NAMALWA (cell line): ENCODE measurements at places on chromosomes 5 and 9.

DNA sequence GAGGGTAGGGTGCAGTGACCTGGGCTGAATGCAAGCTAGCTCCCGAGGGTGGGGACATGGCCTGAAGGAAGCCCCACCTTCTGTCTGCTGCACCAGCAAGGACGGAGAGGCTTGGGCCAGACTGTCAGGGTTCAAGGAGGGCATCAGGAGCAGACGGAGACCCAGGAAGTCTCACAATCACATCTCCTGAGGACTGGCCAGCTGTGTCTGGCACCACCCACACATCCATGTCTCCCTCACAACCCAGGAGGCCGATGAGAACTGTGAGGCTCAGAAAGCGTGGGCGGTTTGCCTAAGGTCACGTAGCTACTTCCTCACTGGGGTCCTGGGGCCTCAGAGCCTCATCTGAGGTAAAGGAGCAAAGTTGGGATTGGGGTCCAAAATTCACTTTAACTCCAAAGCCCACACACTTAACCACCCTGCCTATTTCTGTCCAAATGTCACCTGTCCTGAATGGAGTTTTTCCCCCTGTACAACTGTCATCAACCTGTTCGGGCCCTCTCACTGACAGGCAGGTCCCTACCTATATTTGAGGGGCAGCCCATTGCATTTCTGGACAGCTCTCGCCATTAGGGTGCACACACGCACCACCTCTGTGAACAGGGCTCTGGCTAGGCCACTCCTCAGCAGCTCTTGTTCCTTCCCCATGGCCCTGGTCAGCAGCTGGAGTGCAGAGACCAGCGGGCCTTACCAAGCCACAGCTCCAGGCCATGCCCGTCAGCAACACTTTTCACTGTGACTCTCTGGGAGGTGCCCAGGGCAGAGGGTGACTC lies 3.4 kb downstream of the IL13 start:
- no peak for DNase-seq

DNA sequence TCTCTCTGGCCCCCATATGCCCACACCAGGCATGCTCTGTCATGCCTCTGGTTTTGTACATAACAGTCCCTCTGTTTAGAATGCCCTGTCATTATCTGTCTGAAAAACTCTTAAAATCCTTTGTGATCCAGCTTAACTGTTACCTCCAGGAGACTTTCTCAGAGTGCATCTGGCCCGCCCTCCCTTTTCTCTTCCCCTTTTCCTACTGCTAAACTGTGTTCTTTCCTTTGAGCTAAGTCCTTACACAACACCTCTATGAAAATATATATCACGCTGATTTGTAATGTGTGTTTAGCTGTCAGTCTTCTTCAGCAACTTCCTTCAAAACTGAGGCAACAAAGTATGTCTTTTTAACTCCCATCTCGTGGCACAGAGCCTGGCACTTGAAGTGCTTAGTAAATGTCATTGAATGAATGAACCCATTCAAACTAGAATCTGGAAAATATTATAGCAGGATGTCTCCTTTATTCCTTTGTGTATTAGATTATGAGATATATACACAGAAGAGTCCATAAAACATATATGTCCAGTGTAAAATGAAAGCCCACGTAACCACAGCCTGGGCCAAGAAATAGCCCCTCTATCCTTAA lies 166.2 kb upstream of the KLF9 start:
- no peak for DNase-seq

DNA sequence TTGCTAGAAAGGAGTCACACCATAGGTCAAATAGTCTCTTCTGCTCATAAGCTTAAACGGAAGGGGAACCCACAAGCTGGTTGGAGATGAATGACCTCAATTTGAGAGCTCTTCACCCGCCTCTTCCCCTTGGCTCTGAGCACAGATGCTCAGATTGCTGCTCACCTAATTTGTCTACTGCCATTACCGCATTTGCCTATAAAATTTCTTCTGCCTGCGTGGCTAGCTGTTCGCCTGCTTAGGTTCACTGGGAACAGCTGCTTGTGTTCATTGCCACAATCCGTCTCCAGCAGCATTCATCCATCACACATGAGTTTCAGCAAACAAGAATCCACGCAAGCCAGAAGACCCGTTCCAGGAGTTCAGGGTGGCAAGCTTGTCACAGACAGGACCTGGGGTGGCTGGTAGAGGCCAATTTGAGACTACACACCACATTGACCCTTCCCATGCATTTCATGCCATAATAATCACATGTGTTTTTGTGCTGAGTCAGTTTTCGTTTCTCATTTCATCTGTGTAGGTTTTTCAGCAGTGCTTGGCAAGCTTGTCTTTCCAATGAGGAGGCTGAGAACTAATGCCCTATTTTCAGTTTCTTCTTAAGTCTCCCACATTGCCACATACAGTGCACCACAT lies 50.2 kb upstream of the DNAH5 start:
- DNase-seq, result peak; percentile 45

- DNase-seq, result peak; percentile 74
Measured at GRCh38 chr5:54234304-54234933, 76.0 kb downstream of the ARL15 start.

- DNase-seq, result no peak
Measured at GRCh38 chr5:149450199-149450598, 71.1 kb upstream of the IL17B start.

DNA sequence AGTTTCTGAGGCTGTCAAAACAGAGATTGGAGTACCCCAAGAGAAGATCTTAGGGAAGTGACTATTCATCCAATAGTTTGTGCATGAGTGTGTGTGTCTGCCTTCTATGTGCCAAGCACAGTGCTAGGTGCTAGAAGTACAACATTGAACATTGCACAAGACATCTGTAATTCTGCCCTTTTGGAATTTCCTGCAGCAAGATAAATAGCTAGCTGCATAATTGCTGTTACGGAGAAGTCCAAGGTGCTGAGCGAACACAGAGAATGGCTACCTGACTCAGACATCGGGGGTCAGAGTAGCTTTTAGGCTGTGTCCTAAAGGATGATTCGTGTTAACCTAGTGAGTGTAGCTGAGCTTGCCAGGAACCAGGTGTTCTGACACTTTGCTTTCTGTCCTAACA lies 44.8 kb downstream of the PAPPA start:
- DNase-seq, result no peak

DNA sequence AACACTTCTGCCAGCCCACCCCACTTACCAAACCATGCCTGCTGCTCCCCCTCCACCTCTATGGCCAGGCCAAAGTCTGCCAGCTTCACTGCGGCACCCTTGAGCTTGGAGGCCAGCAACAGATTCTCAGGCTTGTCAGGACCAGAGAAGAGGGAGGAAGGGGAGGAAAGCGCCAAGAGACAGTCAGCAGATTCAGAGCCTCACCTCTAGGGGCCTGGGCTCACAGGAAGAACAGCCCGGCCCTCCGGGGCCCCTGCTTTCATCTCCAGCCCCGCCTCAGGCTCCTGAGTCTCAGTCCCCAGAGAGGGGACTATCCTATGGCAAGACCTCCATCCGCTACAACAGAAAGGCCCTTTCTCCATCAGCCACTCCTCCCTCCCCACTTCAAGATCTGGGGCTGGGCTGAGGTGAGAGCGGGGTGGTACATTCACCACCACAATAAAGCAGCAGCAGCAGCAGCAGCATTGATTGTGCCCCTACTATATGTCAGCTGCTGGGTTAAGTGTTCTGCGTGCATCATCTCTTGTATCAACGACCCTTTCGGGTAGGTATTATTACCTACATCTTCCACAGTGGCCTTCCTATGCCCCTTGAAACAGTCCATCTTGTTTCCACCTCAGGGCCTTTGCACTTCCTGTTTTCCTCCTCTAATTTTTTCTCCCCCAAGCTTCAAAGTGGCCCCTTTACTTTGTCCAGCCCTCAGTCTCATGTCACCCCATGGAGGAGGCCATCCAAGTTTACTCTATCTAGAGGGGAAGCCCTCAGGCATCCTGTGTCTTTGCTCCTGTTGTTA lies 36.0 kb downstream of the CAMK2A start:
- DNase-seq, result no peak

DNA sequence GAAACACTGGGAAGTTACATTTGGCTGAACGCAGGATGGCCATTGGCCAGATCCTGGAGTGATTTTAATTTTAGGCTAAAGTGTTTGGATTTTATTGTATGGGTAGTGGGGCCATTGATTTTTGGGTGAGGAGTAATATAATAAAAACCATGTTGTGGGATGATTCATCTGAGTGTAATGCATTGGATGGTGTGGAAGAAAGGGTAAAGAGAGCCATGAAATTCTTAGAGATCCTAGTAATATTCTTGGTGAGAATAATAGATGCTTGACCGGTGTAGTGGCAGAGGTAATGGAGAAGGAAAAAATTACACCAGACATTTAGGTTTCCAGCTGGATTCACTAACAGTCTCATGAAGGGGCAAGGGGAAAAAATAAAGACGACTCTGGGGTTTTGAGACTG lies 158.1 kb downstream of the NPR3 start:
- DNase-seq, result no peak

- DNase-seq, result peak; percentile 33
Measured at GRCh38 chr5:3801967-3802366, 206.3 kb downstream of the IRX1 start.

GRCh38 chr9:88818495-88819201 lies 172.6 kb upstream of the S1PR3 start:
- no peak for DNase-seq
